Neural progenitor cell (in vitro differentiated cells): ENCODE measurements at places on chromosomes 11 and 22. TPM values are rescaled to one million over a fixed set of nuclear protein-coding genes. Genes with fewer than 3 reads are reported as not detected.

The SPINDOC gene
- 27.2 and 80.0 TPM in 2 replicates for total RNA-seq

The UCP2 gene
- 69.2 and 88.1 TPM in 2 replicates for total RNA-seq

The KRTAP5-7 gene
- not detected in 2 replicates for total RNA-seq

The PTPMT1 gene
- total RNA-seq: 60.4 and 73.6 TPM in 2 replicates

The FZD4 gene
- 5.8 TPM in 2 replicates for total RNA-seq

The CENATAC gene
- 42.9 and 46.4 TPM in 2 replicates for total RNA-seq

The C11orf52 gene
- total RNA-seq: 0.65 TPM in 1 of 2 replicates, not detected in the other

The IRAG1 gene
- total RNA-seq: 5.2 and 5.9 TPM in 2 replicates

The FIBIN gene
- total RNA-seq: 0.09 TPM in 1 of 2 replicates, not detected in the other

The KCNJ1 gene
- 0.03 and 0.41 TPM in 2 replicates for total RNA-seq

The KRTAP5-1 gene
- total RNA-seq: not detected in 2 replicates

The INPP5J gene
- total RNA-seq: 1.5 and 3.7 TPM in 2 replicates

The RCOR2 gene
- total RNA-seq: 70.6 and 139 TPM in 2 replicates

The EMSY gene
- total RNA-seq: 76.8 and 92.0 TPM in 2 replicates

The RIMBP3B gene
- 0.34 TPM in 1 of 2 replicates, not detected in the other for total RNA-seq

The SLC5A4 gene
- total RNA-seq: 0.06 TPM in 2 replicates

The CDC42EP2 gene
- total RNA-seq: 0.11 and 0.87 TPM in 2 replicates

The CCDC89 gene
- total RNA-seq: 0.31 TPM in 1 of 2 replicates, not detected in the other

The ATXN10 gene
- 125 and 168 TPM in 2 replicates for total RNA-seq

The ACAD8 gene
- total RNA-seq: 34.5 and 48.4 TPM in 2 replicates
